ENCODE measurements at places on chromosomes 4 and X.

GRCh38 chr4:85676050-85676425, 201.1 kb downstream of the ARHGAP24 start:
- no peak for DNase-seq

DNA sequence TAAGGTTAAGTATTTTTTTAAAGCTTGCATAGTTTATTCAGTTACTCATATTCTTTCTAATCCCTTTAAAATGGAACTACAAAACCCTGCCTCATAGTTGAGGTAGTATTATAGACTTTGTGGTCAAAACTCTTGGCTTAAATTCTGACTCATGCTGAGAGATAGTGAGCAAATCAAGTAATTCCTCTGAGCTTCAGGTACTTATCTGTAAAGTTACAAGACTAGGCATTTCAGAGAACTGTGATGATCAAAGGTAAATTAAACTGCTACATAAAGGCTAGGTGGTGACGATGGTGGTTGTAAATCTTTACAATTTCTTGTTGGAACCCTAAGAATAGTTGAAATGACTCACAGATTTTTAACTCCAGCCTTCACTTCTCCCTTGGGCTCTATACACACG, 3.2 kb upstream of the CLOCK start:
- DNase-seq: no peak

DNA sequence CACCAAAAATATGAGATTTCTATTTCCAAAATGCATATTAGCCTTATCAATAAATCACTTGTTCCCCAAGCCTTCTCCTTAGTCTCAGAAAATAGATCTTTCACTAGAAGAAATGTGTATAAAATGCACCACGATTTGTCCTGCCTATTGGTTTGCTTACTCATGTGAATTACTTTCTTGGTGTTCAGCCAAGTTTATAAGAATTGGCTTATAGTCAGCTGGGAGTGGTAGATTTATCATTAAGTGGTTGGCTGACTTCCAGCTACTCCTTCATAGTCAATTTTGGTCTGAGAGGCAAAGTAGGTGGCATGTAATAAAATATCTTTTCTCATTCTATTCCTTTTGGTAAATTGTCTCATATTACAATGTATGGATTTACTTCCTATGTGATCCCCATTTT, 1.3 kb downstream of the SULT1E1 start:
- DNase-seq: no peak

DNA sequence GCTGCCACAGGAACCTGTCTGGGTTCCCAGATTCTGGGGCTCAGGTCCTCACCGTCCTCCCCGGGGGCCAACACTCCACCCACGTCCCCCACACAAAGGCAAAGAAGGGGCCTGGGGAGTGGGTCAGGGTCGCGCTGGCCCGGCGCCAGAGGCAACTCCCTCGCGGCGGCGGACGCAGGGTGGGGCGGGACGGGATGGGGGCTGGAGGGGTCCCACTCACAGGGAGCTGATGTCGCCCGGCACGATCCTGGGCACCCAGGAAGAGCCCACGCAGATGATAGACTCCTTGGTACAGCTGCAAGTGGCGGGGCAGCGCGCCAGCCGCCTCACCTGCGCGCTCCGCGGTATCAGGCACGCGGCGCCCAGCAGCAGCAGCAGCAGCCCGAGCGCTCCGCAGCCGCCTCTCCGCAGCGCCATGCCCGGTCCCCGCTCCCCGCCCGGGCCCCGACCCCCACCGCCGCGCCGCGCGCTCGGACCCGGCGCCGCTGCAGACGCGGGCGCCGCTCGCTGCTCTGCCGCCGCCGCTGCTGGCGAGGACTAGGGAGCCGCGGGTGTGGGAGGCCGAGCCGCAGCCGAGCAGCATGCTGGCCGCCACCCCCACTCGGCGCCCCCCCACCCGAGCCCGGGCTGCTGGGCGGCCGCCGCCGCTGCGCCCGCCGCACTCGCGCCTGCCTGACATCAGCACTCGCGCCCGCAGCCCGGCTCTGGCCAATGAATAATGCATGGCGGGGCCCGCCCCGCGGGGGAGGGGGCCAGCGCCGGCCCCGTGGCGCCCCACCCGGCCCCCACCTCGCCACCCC, at the start of gene LGI2:
LGI2 (minus strand) TSS at position 670 of the 800 bp plus-strand sequence; CDS start at position 417, 253 bp downstream.
- no peak for DNase-seq

DNA sequence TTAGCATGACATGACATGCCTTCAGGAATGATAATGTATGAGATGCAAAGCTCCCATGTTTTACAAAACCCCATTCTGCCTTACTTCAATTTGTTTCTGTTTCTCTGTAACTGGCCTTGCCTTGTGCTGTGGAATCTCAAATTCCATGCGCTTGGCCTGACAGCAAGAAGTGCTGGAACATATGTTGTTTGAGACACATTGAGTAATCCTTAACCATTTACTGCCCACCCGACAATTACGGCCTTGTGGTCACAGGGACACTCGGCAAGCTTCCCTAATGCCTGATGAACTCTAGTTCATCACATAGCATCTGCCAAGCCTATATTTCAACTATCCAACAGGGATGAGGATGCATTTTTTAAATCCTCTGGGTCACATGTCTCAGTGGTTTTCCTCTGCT, 226.4 kb upstream of the CASK start:
- DNase-seq: no peak

GRCh38 chr4:102815981-102816380, 11.4 kb downstream of the UBE2D3 start:
- DNase-seq: no peak

DNA sequence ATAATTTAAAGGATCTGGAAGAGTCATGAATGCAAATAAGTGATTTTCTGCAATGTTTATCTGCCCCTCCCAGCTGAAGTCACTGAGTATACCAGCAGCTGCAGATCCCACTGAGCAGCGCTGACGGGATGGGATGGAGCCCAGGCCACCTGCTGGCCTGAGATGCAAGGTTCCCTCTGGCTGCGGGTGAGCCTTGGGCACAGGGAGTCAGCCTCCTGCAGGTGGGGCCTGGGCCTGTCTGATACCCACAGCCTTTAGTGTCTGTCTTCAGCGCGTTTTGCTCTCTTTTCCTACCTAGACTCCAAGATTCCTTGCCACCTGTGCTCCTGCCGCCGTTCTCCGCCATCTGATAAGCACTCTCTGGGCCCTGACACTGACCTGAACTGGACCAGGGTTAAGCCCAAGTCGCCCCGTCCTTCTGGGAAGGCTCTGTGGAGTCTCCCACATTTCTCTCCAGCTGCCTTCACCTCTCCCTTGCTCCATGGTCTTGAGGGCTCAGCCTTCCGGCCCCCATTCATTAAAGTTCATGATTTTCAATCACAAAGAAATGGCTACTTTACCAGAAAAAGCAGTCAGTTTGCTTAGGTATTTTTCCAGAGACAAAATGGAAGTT, 223.1 kb upstream of the FAT1 start:
- no peak for DNase-seq

- DNase-seq: no peak
Measured at GRCh38 chr4:26384380-26385057, 63.7 kb downstream of the RBPJ start.

DNA sequence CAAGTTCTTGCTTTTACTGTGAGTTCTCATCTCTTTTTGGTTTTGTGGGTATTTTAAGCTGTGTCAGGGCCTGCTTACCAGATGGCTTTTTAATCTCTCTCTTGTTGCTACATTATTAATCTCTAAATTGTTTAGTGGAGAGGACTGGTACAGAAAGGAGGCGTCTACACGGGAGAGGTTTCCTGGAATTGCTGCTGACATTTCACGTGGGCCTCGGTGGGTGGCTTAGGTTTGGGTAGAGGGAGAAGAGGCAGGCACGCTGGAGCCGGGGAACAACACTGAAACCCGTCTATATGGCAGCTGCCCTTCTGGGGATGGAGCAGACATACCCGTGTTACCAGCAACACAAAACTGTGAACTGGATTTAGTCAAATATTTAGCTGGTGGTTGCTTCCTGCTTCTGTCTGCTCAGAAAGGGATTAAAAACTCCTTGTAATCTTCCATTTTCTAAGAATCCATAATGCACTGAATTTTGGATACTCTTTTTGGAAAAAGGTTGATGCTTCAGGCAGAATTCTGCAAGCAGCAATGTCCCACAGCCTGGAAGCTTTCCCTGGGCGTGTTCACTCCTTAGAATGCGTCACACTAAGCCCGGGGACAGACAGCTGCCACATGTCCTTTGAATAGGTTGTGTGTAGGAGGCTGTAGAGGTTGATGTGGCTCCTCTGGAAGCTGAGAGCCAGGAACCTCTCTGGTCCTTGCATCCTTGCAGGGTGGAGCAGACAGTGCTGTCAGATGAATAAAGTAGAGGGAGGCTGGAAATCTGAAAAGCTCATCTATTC, 199.8 kb upstream of the GATB start:
- DNase-seq: no peak
